ENCODE measurements at places on chromosomes 7 and 10. TPM values are rescaled to one million over a fixed set of nuclear protein-coding genes. Genes with fewer than 3 reads are reported as not detected.
A peak's percentile ranks its signal among the peaks of the same experiment; 100 is the strongest.

Gene PSTK
- 5.8 TPM for polyA plus RNA-seq

Gene NME8
- polyA plus RNA-seq: not detected

Gene SFTPA2
- not detected for polyA plus RNA-seq

Gene WEE2
- polyA plus RNA-seq: not detected

Gene C10orf90
- polyA plus RNA-seq: 0.80 TPM

Gene ABCB1
- 0.32 TPM for polyA plus RNA-seq

Gene COA1
- polyA plus RNA-seq: 37.3 TPM

Gene ABCB8
- 17.8 TPM for polyA plus RNA-seq

Gene DNAH11
- polyA plus RNA-seq: 0.61 TPM

DNA sequence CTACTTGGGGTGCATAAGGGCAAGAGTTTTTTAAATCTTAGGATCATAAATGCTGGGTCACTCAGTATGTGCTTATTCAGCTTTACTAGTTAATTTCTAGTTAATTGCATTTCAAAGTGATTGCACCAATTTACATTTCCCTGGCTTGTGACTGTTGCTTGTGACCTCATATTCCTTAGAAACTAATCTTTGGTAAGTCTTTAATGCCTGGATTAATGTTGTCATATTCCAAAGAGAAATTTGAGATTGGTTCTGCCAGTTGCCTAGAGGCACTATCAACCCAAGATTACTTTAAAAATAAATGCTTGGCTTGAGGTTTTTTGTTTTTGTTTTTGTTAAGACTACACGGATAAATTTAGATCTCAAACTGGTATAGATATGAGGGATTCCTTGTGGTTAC lies 103.1 kb downstream of the ANK3 start:
- DNase-seq: no peak

- no peak for DNase-seq
Observed at GRCh38 chr10:49596493-49596809, 13.7 kb upstream of the SLC18A3 start.

DNA sequence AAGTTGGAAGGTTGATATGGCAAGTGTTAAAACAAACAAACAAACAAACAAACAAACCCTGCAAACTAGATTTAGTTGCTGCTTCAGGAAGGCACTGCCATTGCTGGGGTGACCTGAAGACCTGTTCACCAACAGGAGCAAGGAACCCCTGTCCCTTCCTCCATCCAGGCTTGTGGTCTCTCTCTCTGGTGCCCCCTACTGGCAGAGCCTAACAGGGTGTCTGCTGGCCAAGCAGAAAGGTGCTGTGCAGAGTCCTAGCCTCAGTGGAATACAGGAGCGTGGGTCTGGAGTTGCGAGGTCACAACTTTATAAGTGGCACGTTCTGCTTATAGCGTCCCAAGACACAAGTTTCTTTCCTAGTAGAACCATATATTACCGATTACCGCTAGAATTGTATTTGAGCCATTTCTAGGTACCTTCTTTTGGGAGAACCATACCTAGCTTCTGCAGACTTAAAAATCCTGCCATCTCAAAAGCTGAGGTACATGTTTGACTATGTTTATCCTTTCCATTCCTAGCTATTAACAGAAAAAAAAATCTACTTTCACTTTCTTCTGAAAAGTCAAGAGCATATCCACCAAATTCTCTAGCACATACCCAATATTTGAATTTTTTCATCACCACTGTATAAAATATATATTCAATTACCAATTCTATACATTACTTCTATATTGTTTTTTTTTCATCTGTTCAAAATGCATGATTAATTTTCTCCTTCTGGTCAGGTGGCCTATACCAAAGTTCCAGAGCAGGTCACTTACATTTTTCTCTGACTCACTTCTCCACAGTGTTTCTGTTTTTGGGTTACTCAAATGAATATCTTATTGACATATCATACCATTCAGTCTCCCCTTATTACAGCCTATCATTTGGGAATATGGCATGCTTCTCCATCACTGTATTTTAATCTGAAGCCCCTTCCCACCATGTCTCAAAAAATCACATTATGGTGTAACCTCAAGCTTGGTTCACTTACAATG lies 29.1 kb upstream of the CALD1 start:
- DNase-seq: no peak

DNA sequence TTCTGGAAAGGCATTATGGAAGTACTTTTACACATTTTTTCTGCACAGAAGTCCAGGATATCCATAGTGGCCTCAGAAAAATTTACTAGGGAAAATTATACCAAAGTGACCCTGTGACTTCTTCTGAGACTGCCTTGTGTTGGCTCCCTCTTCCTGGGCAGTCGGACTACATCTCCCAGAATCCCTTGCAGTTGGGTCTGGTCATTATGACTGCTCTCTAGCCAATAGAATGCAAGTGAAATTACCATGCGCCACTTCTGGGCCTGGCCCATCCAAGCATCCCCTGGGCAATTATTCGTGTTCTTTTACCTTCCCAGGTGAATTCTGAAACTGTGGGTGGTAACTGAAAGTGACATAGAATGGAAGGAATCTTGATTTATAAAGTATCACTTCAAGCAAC lies 430.9 kb downstream of the ACTR3B start:
- DNase-seq: peak; percentile 2

GRCh38 chr10:34522546-34522945 lies 292.6 kb downstream of the PARD3 start:
- peak; percentile 53 for DNase-seq

DNA sequence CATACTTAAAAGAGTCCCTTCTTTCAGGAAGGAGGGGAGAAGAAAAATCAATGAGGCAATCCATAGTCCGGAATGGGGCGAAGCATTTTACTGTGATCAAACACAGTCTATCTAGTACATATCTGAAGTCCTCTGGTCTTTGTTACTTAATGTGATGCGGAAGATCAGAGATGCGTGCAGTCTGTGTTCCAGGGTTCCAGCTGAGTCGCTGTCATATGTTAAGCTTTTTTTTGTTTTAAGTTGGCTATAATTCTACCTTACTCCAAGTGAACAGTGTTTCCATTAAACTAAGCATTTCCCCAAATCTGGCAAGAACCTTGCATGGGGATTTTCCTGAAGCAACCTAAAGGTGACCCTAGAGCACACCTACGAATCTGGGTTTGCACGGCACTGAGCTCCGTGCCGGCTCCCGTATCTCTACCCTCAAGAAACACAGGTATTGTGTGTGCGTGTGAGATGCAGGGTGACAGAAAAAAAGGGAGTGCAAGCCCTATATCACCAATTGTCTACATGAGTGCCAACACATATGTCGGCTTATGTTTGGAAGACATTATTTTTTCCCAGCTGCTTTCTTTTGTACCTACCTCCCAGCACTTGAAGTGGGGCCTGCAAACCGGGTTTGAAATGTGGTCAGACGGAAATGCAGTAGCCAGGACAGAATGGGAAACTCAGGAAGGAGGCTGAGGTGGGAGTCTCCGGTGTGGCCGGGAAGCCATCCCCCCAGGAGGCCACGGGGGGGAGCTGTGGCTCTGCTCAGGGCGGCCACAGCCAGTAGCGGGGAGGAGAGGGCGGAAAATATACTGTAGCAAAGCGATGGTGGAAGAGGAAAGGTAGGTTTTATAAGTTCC lies 435.8 kb upstream of the MGMT start:
- peak; percentile 93 for DNase-seq

- peak; percentile 93 for DNase-seq
Observed at GRCh38 chr10:35959252-35959651, 317.2 kb upstream of the FZD8 start.

DNA sequence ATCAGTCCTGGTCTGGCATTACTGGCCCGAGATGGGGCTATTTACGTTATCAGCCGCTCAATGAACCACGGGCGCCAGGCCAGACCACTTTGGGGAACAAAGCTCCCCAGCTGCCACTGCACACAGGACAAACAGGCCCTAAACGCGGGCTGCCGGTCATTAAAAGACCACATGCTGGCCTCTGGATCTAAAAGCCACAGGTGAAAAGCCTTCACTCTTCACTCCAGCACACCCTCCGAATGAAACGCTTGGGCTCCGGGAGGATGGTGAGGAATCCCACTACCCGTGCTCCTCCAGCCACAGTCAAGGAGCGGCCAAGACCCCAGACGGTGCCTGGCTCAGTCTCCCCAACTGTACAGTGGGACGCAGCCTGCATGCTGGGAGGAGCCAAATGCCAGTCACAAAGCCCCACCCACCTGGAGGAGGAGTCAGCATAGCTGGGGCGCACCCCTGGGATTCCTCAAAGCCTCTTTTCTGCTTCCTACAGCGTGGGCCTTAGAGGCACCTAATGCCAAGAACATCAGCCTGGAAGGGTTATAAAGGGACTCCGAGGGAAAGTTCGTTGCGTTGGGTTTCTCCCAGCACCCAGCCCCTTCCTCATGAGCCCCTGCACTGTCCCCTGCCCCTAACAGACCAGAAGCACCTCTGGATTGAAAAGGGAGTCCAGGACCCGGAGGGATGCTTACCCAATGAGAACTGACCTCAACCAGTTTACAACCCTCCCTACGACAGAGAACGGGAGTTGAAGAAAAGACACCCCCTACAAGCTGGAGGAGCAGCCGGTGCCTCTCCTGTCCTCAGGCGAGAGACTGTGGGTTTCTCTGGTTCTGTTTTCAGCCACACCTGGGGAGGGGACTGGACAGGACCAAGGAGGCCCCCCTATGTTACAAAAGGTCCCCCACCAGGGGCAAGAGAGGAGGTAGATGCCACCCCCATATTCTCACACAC lies 4.7 kb downstream of the PDGFA start:
- DNase-seq: peak; percentile 25

DNA sequence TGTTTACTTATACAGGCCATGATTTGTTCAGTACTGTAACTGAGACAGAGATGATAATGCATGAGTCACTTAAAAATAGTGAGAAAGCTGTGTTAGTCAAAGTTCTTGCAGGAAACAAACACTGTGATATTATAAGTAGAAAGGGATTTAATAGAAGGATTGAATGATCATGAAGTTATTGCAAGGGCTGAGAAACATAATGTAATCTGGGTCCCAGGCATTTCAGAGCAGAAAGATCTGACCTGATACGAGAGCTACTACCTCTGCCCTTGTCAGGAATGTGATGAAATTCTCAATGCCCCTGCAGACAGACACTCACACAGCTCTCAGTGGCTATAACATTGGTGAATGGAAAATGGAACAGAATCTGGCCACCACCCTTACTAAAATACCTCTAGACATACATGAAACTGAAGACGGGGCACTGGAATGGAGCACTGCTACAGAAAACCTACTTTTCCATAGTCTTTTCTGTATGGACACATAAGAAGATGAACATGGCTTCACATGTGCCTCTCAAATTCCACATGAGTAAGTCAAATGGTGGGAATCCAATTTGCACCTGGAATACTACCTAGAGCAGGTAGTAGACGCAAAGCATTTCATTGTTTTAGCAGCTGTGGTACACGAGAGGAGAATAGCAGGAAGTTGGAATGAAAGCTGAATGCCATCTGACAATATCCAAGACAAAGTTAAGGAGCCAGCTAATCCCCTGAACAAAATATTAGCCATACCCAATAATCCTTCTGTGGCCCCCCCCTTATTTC lies 19.1 kb upstream of the VWDE start:
- no peak for DNase-seq

DNA sequence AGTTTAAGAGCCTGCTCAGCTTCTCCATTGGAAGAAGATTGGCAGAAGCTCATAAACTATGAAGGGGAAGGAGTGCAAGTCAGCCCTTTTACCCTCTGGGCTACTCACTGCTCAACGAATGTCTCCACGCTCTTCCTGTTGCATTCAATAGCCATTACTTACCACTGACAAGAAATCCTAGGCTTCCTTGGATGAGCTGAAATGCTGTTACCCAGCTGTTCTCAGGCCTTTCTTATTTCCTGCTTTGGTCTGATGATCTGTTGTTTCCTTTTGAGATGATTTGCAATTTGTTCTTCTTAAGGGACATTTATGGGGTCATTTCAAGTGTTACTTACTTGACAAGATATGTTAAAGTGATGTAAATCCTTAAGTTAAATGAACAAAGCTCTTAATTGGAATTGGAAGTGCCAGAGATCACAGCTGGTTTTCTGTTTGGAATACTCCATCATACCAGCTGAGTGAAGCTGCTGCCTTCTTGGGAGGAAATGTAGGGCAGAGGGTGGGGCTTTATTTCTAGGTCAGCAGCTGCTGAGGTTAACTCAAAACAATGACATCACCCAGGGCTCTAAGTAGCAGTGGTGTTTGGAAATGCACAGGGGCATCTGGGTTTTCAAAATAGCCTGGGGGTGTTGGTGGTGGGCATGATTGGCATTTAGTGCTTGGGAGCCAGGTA lies 170.0 kb downstream of the PRKCQ start:
- DNase-seq: peak; percentile 84

GRCh38 chr7:116988363-116988989 lies 35.2 kb downstream of the ST7 start:
- DNase-seq: no peak

DNA sequence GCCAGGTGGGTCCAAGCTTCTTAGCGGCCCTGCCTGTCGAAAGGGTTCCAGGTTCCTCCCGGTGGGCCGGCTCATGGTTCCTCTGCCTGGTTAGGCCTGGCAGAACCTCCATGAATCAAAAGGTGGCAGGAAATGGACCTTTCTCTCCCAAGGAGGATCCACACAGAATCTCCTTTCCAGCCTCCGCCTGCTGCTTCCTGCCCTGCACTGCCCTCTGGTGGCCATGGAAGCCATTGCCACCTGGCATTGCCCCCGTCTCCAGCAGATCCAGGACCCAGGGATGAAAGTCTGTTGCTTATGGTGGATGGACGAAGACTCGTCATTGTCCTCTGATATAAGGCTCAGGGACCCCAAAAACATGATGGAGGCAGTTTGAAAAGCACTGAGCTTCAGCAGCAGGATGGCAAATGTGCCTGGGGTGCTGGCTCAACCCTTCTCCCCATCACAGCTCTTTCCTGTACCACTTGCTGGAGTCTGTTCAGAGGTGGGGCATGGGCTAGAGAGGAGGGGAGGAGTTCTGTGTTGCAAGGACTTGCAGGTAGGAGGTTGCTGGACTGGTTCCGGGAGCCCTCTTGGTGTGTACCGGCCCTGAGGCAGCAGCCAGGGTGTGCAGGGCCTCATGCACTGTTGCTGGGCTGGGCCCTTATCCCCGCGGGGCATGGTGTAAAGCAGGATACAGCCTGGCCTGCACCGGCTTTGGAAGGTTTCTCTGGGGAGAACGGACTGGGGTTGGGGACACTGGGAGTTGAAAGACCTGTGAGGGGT lies 11.3 kb upstream of the INMT start:
- peak; percentile 73 for DNase-seq

DNA sequence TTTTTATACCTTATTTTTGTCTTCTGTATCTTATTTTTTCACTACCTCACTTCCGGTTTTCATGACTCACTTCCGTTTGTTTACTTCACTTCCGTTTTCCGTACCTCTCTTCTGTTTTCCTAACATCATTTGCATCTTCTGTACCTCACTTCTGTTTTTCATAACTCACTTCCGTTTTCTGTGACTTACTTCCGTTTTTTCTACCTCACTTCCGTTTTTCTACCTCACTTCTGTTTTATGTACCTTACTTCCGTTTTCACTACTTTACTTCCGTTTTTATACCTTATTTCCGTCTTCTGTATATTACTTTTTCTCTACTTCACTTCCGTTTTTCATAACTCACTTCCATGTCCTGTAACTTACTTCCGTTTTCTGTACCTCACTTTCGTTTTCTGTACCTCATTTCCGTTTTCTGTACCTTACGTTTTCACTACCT lies 492.5 kb upstream of the AKR1E2 start:
- no peak for DNase-seq

Measured in muscle of leg (tissue), 16 donors.